ENCODE measurements at places on chromosomes 16 and 17.

- DNase-seq = peak; percentile 66
Observed at GRCh38 chr16:89556750-89557689, 3.5 kb upstream of the RPL13 start.

GRCh38 chr16:78444-79150 lies 572 bp downstream of the MPG start:
- no peak for DNase-seq

DNA sequence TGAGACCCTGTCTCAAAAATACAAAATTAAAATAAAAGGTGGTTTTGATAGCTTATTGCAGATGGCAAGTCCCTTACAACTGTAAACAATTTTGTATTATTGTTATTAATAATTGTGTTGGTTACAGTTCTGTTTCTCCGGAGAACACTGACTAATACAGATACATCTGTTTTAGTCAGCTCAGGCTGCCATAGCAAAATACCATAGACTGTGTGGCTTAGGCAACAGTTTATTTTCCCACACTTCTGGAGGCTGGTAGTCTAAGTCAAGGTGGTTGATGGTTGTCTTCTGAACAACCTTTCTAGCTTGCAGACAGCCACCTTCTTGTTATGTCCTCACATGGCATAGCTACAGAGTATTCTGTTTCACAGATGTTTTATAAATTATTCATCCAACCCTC lies 14.2 kb upstream of the IL21R start:
- DNase-seq = no peak

GRCh38 chr16:17629936-17630335 lies 159.2 kb upstream of the XYLT1 start:
- no peak for DNase-seq

DNA sequence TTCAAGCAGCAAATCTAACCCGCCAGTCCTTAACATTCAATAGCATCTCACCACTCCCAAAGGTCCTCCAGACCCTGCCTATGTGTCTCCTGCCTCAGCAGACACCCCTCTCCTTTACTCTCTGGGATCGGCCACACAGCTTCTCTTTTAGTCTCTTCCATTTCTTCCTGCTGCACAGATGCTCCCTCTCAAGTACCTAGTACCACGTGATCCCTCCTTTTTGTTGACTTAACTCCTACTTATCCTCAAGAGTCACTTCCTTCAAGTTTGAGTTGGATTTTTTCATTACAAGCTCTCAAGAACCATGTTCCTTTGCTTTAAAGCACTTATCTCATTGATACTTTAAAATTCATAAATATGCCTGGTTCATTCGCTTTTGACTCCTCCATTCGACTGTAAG lies 24.9 kb downstream of the AMFR start:
- no peak for DNase-seq

All from thymus (tissue), 14 donors.